Activated CD8-positive, alpha-beta memory T cell treated with anti-CD3 and anti-CD28 coated beads for 1 hour (primary cell): ENCODE measurements at places on chromosomes 4 and X.

DNA sequence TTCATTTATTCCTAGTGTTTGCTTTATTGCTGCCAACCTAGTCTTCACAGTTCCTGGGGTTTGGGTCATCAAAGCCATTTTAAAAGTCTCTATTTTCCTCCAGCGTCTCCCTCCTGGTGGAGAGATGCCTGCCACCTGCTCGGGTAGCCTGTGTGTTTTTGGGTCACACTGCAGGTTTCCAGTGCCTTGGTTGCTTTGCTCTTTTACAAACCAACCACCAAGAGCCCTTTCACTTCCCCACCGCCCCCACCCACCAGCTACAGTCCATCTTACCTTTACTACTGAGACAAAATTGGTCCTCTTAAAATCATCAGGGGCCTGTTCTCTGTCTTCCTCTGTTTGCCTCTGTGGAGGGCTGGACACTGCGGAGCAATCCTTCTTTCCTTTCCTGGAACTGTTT lies 280.5 kb upstream of the GATB start:
- no peak for DNase-seq

- no peak for DNase-seq
Observed at GRCh38 chrX:23478056-23478455, 143.4 kb downstream of the PTCHD1 start.

- peak; percentile 38 for DNase-seq
Observed at GRCh38 chr4:26861434-26862186, 969 bp downstream of the STIM2 start.

DNA sequence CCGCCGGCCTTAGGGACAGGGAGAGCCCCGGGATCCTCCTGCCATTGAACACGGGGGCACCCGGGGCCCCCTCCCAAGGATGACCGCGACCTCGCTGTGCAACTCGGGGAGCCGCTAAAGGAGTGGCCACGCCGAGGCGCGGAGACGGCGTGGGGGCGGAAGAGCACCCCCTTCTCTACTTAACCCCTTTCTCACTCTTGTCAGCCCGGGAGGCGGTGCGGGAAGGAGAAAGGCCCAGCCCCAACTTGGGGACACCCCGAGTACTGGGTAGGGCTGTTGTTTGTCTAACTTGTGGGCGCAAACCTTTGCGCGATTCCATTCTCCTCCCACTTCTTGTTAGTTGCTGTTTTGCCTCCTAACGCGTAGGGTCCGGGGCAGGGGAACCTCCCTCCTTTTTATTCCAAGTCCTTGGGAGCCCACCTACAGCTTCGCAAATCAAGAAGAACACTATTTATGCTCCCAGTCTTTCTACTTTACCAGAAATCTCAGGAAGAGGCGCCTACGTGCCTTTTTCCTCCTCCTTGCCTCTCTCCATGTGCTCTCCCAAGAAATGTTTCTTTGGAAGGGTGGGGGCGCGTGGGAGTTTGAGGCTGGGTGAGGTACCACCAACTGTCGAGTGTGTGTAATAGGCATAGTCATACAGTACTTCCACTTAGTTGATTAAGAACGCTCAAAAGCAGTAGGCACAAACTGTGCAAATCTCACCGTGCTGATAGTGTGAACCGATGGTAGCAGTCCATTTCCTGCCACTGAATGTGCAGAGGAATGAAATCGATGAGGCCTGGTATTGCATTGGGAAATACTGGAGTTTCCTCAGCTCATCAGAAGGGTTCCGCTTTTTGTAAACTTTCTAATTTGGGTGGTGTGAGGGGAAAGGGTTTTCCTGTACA lies 813 bp downstream of the DIAPH2 start:
- no peak for DNase-seq

GRCh38 chr4:77880784-77881183 lies 18.2 kb downstream of the MRPL1 start:
- no peak for DNase-seq
